ENCODE measurements at places on chromosomes 12 and 14.

DNA sequence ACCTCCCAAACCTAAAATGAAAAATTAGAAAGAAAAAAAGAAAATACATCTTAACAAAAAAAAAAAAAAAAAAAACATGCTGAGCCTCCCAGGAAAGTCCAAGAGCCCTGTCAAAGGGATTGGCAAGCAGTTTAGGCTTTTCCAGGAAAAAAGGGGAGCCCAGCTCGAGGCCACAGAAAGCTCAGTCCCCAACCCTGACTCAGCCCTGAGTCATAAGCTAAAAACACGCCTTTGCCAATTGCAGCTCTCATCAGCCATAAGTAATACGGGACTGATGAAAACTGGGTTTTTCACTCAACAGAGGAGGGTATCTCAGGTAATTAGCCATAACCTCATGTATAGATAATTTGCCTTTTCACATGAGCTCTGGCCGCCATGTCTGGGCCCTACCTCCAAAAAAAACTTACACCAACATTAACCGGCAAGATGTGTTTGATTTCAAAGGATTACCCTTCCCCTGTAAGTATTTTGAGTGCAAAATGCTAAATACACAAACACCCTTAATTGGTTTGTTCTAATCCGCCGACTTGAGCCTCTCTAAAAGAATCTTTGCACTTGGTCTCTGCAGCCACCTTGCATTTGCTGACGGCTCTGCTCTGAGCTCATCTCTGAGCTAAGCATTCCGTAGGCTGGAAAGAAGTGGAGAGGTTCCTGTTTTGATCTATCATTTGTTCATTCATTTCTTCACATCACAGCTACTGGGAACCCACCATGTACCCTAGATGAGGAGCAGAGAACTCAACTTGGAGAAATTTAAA is 319.2 kb downstream of the BCL11B start:
- DNase-seq: no peak

DNA sequence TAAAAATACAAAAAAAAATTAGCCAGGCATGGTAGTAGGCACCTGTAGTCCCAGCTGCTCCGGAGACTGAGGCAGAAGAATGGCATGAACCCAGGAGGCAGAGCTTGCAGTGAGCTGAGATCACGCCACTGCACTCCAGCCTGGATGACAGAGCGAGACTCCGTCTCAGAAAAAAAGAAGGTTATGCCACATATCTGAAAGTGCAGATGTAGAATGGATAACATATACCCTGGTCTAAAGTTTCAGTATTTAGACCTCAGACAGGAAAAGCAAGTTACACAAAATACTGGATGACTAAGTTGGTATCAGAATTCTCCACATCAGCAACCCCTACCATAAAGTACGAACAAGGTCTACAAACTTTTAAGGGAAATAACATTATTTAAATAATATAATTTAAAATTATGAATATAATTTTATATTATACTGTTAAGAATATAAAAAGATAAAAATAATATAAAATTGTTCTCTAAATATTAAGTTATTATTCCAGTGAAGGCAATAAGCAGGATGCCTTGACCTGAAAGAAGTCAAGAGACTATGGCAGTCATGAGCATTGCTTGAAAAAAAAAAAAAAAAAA is 169.9 kb downstream of the CRADD start:
- DNase-seq: no peak

GRCh38 chr14:75294649-75295033 is 16.0 kb downstream of the FOS start:
- no peak for DNase-seq

GRCh38 chr14:51487848-51488247 is 163.9 kb upstream of the FRMD6 start:
- DNase-seq: no peak

- DNase-seq: no peak
Measured at GRCh38 chr12:26055087-26055486, 69.8 kb downstream of the BHLHE41 start.

- no peak for DNase-seq
Measured at GRCh38 chr14:43900173-43900655, 606.9 kb downstream of the FSCB start.

DNA sequence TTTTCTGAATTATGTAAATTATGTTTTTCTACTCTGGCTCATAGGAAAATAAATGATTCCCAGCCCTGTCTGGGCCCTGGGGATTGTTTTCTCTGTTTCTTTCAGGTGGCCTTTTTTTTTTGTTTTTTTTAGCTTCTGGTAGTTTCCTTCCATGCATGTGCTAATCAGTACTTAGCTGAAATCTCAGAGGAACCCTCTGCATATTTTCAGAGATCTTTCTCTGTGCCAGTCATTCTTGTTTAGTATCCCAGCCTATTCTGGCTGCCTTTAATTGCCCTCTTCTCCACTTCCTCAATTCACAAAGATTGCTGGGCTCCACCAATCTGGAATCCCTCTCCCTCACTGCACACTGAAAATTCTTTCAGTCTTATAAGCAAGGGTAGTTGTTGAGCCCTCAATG is 46.9 kb downstream of the CNOT2 start:
- no peak for DNase-seq

GRCh38 chr14:61588419-61588901 is 106.9 kb upstream of the HIF1A start:
- no peak for DNase-seq

GRCh38 chr14:65255029-65255545 is 152.8 kb upstream of the MAX start:
- no peak for DNase-seq

- DNase-seq: no peak
Measured at GRCh38 chr12:46367351-46368029, 5.1 kb downstream of the SLC38A2 start.

DNA sequence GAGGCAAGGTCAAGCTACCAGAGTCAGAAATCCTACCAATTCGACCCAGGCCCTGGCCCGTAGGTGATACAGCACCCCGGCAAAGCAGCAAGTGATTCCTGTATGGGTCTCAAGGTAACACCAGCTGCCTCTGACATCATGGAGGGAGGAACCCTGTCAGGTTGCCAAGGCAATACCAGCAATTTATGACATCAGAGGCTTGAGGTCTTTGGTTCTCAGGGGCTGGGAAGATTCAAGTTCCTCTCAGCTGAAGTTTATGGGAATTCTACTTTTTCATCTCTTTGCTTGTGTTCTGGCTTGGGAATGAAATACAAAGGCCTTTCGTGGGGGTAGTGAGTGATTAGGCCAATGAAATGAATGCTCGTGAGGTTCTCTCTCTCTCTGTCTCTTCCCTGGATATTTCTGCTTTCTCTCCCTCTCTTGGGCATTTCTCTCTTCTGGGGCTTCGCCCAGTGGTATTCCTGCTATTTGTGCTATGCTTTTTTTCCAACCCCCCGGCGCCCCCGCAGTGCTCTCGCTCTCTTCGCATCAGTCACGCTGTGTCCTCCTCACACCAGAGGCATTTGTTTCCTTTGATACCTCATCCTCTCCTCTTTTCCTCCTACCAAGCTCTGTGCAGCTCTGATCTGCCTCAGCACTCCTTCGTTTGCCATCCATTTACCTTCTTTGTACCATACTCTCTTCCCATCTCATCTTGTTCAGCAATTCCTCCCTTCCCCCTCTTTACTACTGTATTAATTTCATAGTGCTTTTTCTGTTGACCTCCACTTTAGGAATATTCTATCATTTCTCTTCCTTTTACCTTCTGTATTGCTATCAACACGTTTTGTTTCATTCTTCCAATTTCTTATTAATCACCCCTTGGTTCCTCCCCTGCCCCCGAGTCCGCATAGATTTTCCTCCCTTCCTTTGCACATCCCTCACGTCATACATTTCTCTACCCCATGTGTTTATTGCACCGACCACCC is 2.9 kb downstream of the ZFHX2 start:
- DNase-seq: no peak

DNA sequence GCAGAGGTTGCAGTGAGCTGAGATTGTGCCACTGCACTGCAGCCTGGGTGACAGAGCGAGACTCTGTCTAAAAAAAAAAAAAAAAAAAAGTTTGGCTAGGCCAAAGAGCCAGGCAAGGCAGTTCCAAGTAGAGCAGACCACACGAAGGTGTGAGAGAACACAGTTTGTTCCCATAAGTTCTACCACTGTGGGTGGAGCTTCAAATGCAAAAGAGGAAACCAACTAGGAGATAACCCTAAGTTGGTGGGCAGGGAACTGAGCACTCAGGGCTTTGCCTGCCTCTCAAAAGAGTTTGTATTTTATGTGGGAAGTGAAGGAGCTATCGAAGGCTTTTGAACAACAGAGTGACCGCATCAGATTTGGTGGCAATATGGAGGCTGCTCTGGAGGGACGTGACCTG is 15.1 kb downstream of the SOCS2 start:
- DNase-seq: no peak

DNA sequence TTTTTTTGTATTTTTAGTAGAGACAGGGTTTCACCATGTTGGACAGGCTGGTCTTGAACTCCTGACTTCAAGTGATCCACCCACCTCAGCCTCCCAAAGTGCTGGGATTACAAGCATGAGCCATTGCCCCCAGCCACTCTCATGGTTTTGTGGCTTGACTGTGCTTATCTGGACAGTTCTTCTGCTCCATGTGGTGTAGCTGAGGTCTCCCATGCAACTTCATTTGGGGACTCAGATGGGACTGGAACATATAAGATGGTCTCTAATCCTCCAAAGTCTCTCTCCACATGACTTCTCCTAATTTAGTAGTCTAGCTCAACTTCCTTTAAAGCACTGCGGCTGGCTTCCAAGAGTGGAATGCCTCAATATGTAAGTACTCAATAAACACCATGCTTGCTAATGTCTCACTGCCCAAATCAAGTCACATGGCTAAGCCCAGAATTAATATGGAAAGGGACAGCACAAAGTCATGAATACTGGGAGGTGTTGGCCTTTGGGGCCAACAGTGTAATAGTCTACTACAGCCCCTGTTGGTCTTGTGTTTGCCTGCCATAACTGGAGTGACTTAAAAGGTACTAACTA is 7.4 kb downstream of the INHBC start:
- DNase-seq: no peak

DNA sequence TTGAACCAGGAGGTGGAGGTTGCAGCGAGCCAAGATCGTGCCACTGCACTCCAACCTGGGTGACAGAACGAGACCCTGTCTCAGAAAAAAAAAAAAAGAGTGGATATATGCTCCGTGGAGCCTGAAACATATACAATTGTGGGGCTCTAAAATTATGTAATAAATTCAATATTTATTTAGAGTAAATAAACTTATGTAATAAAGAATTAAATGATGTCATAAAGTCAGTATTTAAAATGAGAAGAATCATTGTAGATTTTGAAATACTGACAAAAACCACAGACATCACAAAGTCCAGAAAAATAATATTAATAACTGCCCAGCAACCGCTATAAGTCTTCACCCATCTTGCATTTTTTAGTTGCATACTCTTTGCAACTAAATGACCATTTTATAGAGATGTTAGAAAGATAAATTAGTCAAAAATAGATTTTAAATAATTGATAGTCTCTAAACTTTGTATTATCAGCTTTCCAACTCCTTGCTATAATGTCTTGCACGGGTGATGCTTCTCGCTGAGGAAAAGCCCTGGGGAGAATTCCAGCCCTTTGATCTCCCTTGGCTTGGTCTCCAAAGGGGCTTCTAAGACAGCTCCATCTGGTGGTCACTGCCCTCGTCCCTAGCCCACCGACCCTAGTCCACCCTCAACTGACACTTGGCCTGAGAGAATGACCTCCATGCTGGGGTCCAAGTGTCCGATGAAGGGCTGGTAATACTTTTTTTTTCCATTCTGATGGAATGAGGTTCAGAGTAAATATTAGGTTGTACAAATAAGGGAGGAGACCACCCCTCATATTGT is 7.9 kb upstream of the TMBIM6 start:
- DNase-seq: no peak

- DNase-seq: no peak
Measured at GRCh38 chr12:15701206-15701605, 88.0 kb downstream of the EPS8 start.

DNA sequence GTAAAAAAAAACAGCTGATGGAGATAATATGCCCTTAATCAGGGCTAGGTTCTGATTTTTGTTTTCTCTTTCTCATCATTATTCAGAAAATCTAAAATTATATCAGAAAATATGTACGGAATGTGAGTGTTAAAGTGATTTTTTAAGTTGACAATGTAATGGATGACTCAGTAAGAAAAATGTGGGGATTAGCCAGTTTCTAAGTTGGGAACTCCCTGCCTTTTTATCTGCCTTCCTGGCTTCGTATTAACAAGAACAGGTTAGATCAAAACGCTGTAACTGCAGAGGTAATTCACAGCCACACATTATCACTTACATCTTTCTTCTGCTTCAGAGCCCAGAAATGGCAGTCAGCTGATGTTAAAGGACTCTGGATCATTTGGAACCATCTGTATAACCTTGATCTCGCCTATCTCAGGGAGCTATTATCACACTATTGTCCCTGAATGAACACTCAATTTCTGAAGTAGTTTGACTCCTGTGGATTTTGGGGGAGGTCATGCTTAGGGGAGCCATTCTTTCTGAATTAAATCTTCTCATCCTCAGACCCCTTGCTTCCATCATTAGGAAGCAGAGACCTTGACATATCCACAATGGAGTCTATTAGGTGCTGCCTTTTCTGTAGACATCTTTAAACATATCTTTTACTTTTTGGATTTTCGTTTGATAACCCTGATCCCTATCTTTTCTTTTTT is 135.7 kb upstream of the SLC16A7 start:
- DNase-seq: no peak

DNA sequence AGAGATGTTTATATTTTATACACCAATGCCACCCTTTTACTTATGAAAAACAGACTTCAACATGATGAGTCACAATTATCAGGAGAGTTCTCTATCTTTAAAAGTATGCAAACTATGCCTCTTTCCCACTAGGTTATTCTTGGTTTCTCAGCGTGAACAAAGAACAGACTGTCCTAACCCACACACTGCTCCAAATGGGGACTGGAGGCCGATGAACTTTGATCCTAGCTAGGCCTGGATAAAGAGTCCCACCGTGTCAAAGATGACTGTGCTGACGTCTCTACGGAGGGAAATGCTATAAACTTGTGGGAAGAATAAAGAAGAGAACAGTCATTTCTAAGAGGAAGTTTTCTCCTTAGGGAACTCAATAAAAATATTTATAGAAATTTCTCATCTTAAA is 160.1 kb downstream of the EPS8 start:
- no peak for DNase-seq

DNA sequence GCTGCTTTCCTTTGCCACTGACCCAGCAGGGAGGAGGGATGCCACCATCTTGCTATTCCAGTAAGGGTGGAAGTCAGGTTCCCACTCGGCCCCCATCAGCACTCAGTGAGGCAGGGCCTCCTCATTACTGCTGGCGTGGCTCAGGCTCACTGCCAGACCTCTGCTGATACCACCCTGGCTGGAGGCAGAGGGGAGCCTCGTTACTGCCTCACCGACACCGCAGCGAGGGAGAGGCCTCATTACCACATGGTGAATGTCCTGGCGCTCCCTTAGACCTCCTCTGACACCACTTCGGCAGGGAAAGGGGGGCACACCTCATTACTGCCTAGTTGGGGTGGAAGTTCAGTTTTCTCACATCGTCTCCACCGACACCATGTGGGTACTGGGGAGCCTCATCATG is 354.1 kb downstream of the CACNA1C start:
- DNase-seq: no peak

DNA sequence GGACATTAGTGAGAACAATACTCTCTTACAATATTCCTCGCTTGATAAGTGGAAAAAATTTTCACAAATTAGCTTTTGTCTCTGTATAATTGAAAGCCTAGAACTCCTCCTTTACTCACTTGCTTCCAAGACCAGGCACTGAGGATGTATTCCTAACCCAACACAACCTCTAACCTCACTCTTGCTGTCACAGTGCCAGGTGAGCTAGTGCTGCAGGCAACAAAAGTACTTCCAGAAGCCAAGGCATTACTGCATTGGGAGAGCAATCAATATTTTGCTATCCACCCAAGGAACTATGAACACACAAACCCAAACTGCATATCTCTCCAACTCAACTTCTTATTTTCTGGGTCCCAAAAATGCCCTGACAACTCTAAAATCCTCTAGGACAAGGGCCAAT is 1081.0 kb downstream of the VRK1 start:
- no peak for DNase-seq

All from NCI-H187 (cell line).